ENCODE measurements at places on chromosomes 11 and 22.

DNA sequence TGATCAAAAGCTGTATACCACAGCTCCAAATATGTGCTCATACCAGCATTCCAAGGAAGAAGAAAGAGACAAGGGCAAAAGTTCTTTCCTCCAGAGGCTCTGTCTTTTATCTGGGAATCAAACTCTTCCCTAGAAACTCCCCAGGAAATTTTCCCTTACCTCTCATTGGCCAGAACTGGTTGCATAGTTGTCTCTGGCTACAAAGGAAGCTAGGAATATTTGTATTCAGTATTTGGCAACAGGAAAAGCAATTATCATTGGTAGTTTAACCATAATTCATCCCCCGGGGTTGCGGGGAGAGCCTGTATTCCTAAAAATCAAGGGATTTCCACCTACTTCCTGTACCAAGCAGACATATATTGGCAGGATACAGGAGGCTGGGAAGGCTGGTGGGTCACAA is 10.5 kb upstream of the ZFTA start:
- no peak for DNase-seq

- DNase-seq = no peak
These were observed 120.6 kb downstream of the PDE3B start for GRCh38 chr11:14764179-14764578.

- DNase-seq = peak; percentile 35
These were observed at the start of gene LRP5 for GRCh38 chr11:68312117-68312779. TSS of gene LRP5 (plus strand) at chr11:68312591. CDS start at chr11:68312715, 124 bp downstream.

DNA sequence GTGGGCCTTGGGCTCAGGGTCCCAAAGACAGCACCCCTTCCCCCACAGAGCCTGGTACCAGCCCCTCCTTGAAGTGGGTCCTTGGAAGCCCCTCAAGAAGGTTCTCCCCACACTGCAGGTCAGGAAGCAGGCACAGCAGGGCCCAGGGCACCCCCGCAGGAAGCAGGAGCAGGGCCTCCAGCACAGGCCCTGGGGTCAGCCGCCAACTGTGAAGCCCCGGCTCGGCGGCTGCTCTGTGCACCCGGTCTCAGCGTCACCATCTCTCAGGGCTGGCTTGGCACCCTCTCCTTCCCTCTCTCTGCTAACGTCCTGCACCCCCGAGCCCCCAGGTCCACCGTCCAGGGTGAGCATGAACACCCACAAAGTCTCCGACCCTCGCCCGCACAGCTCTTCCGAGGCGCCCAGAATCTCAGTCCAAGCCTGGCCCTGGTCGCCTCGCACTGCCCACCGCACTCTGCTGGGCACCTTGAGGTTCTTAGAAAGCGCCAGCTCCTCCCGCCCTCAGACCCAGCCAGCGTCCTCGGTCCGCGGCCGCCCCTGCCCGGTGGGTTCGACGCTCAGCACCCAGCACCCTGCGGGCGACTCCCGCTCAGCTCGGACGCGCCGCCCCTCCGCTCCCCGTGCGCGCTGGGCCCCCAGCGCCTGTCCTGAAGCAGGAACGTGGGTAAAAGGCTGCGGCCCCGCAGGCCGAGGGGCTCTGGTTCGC is 1.4 kb upstream of the SIGIRR start:
- DNase-seq = no peak

DNA sequence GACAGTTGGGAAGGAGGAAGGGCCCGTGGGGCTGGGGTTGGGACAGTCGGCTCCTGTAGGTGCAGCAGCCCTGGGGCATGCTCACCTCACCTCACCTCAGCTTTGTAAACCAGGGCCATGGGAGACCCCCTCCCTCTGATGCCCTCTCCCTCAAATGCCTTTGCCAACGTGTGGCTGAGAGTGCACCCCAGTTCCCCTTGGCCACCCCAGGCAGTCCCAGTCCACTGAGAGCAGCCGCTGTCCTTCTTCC is 4.2 kb upstream of the NEAT1 start:
- peak; percentile 73 for DNase-seq

DNA sequence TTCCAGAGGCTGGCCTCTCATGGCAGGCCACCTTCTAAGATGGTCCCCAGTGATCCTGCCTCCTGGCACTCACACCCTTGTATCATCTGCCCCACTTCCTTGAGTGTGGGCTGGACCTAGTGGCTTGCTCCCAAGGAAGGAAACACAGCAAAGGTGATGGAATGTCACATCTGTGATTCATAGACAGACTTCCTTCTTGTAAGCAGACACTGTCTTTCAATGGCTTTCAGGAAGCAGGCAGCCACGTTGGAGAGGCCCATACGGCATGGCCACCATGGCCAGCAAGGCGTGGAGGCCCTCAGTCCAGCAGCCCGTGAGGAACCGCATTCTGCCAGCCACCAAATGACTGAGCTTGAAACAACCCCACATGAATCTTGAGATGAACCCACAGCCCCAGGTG is 11.3 kb downstream of the LMO1 start:
- DNase-seq = no peak

DNA sequence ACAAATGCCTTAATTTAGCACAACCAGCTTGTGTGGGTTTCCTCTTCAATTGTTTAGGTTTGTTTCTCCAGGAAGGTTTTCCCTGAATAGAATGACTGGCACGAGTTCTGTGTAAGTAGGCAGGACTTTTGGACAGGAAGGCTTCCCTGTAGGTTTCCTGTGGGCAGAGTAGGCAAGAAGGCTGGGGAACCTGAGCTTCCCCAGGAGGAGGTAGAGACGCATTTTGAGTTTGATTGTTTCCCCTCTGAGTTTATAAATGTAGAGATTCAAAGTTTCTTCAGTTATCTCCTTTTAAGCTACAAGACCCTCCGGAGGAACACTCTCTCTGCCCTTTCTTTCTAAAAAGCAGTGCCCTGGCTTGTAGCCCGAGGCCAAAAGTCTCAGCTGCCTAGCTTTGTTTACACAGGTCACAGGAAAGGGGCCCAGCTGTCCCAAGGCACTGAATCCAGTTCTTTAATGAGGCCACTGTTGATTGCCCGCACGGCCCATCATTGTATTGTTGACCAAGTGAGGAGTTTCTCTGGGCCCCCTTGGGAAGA is 66.6 kb upstream of the RDX start:
- no peak for DNase-seq

DNA sequence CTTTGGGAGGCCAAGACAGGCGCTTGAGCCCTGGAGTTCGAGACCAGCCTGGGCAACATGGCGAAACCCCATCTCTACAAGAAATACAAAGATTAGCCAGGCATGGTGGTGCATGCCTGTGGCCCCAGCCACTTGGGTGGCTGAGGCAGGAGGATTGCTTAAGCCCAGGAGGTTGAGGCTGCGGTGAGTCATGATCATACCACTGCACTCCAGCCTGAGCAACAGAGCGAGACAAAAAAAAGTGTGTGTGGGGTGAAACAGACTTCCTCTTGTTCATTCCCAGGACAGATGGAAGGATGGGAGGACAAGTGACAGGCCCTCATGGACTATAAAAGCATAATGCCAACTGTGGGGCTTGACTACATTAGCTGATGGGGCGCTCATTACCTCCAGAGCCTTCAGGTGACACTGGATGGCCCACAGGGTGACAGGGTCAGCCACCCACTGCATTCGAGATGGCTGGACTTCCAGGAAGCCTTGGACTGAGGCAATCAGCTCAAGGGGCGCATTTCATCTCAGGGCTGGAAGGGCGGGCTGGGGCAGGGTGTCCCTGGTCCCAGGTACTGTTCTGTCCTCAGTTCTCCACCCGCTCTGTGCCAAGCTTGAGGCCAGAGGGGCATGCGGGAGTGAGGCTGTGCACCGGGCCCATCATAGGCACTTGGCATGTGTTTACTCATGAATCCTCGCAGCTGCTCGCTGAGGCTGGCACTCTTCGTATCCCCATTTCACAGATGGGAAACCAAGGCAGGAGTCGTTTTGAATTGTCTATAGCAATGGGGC is 12.5 kb downstream of the NPTXR start:
- DNase-seq = no peak

- DNase-seq = no peak
These were observed 1.8 kb downstream of the MUC6 start for GRCh38 chr11:1034456-1035295.

DNA sequence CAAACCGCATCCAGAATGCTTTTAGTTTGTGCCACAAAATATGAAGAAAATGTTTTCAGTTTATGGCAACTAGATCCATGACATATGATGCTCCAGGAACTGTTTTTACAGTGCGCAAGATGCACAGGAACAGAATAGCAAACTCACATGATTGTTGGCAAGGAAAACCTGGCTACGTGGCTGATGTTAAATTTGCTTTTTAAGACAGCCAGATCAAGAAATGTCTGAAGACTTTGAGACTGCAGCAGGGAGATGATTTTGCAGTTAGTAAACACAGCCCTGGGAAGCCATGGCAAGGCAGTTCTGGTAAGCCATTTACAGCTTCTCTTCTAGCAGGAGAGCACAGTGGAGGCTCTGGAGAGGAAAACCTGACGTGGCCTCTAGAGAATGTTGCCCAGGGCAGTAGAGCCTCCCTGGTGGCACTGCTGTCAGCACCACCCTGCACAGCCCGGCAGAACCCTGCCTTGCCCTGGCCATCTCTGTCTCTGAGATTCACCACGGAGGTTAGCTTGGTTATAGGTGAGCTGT is 69.8 kb upstream of the TNRC6B start:
- peak; percentile 48 for DNase-seq

GRCh38 chr11:76802151-76802550 is 19.0 kb downstream of the TSKU start:
- DNase-seq = no peak

- DNase-seq = no peak
These were observed 89.0 kb downstream of the CWC15 start for GRCh38 chr11:94884376-94884775.

DNA sequence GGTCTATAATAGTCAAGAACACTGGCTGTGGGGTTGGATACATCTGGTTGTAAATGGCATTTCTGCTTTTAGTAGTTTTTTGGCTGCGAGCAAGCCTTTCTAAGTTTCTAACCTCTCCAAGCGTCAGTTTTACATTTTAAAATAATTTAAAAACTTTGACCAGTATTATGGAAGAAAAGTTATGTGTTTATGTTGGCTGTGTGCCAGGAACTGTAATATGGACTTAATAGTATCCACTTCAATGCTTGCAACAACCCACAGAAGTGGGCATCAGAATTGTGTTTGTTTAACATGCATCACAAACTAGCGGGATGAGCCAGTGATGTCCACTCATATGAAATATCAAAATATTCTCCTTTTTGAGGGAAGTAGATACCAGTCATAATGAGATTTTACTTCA is 844.2 kb downstream of the JRKL start:
- DNase-seq = no peak

DNA sequence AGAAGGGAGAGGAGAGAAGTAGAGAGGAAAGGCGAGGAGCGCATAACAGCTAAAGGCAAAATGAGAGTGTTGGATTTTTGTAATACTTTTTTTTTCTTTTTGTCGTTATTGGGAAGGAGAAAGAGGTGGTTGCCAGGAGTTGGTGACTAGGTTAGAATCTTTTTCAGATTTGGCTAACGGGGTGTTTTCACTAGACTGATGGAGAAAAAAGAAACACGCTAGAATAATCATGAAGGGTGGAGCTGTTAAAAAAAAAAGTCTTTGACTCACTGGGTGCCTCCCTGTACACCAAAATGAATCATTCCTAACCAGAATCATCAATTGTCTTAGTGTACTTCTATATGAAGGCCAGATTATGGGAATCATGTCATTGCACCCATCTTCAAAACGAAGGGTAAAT is 12.7 kb downstream of the BLID start:
- no peak for DNase-seq

DNA sequence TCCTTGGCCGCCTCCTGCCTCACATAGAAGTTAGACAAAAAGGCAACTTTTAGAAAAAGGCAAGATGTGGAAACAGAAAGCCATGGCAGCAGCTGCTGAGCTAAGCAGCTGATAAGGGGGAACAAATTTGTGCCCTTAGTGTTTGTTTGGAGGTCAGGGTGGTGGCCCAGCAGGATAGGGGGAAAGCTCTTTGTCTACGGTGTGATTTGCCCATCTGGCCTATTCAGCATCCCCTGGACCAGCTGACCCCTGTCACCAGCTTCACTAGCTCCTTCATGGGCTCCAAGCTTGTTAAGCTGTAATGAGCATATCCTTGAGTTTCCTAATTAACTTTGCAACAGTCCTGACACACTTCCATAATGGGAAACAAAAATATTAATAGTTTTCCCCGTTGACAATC is 5.9 kb upstream of the ME3 start:
- DNase-seq = no peak

- no peak for DNase-seq
These were observed 49.9 kb downstream of the KIAA1671 start for GRCh38 chr22:25002241-25002985.

- DNase-seq = no peak
These were observed 33.4 kb upstream of the LYVE1 start for GRCh38 chr11:10601837-10602236.

GRCh38 chr11:78365381-78365792 is 52.2 kb downstream of the GAB2 start:
- DNase-seq = no peak

- no peak for DNase-seq
These were observed 151.7 kb downstream of the SWAP70 start for GRCh38 chr11:9815486-9816136.

- DNase-seq = no peak
These were observed 43.2 kb upstream of the TP53AIP1 start for GRCh38 chr11:128985880-128986279.

DNA sequence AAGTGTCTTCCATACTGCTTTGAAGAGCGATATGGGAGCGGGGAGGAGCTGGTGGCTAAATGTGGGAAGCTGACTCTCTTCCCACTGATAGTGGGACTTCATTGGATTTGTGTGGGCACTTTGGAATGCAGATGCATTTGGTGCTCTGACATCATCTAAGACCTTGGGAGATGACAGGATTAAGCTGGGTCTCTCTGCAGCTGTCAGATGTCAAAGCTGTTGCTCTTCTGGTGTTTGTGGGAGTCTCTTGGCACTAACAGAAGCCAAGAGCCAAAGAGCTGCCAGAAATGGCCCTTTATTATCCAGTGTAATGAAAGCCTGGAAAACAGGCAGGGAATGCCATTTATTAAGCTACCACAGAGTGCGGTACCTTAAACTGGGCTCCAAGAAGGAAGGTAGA is 20.6 kb downstream of the GRAMD1B start:
- no peak for DNase-seq

- no peak for DNase-seq
These were observed 35.2 kb downstream of the MYO7A start for GRCh38 chr11:77163271-77163670.

DNA sequence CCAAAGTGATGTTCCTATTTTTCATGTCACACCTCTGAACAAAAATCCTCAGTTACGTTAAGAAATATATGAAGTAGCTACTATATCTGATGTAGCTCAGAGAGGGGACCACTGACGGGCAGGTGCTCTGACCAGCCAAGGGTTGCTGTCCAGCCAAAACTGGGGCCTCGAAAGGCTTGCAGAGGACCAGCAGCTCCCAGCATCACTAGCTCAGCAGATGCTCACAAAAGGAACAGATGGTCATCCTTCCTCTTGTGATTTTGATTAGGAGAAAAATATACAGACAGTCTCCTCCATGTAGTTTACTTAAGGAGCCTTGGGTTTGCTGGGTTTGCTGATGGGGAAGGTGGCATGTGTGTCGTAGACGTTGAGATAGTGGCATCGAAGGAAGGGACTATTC is 374.6 kb upstream of the B3GAT1 start:
- DNase-seq = no peak

Measured in MM.1S (cell line).